CD4-positive, alpha-beta T cell treated with Interleukin-4 for 4 hours (primary cell): ENCODE measurements at places on chromosomes 12 and 14.
A peak's percentile ranks its signal among the peaks of the same experiment; 100 is the strongest.

- DNase-seq, result no peak
Observed at GRCh38 chr12:26599096-26599695, 233.8 kb downstream of the ITPR2 start.

GRCh38 chr12:69287556-69287955, 48.2 kb downstream of the CPSF6 start:
- DNase-seq, result no peak

- DNase-seq, result peak; percentile 55
Observed at GRCh38 chr14:69242311-69243224, 17.4 kb upstream of the GALNT16 start.

GRCh38 chr14:57828713-57829112, 37.2 kb downstream of the SLC35F4 start:
- no peak for DNase-seq

DNA sequence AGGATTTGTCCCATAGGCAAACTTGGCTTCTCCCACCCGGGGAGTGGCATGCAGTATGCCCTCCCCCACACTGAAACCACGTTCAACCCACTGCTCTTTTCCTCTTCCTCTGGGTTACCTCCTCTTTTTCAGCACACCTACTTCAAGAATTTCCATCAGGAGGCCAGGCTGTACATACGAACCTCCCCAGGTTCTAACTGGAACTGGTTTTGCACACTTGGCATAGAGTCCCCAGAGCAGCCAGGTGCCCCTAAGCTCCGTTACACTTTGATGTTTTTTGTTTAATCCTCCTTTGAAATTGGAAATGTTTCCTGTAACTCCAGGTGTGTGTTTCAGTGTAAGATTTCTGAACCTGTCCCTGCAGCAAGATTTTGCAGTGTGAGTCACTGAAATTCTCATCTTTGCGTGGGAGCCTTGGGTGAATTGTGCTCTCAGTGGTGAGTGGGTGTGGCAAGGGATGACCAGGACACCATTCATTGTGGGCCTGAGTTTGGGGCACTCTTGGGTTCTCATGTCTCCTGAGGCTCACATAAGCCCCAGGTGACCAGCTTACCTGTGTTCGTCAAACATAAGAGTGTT, 18.2 kb downstream of the CD9 start:
- DNase-seq, result no peak

- DNase-seq, result no peak
Observed at GRCh38 chr12:87427770-87428169, 601.4 kb downstream of the C12orf50 start.

GRCh38 chr12:1611803-1612572, 17.0 kb upstream of the WNT5B start:
- no peak for DNase-seq

DNA sequence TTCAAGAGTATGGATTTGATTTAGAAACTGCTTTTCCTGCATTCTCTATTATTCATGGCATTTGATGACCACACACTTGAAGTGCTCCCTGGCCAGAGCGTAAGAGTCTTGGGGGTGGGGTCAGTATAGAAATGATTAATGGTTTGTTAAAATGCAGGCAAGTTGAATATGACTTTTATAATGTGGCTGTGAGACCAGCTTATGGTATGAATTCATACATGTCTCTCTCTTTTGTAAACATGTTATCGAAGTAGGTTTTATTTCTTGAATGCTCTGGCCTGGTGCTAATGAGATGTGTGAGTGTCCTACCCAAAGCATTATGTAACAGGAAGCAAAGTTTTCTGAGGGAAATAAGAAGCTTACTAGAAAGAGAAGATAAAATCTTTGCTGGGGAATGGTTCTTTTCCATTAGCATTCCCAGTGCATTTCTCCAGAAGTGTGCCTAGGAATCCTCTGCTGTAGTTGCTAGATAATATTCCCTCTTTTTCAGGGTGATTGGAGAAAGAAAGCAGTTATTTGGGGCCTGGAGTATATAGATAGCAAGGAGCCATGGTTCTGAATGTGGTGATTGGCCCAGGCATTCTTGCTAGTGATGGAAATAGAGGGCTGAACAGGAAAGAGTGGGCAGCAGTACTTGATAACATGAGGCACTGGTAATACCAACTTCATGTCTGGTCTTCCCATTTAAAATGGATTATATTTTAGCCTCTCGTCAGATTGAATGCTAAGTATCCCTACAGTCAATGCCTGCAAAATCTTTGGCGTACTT, 289.7 kb downstream of the RAD51B start:
- no peak for DNase-seq

- no peak for DNase-seq
Observed at GRCh38 chr12:57208631-57209282, 7.8 kb upstream of the NXPH4 start.

GRCh38 chr12:31324845-31325523, 966 bp downstream of the SINHCAF start:
- peak; percentile 35 for DNase-seq
